CD4-positive, alpha-beta memory T cell (primary cell): ENCODE measurements at places on chromosomes 4 and X. TPM values are rescaled to one million over a fixed set of nuclear protein-coding genes. Genes with fewer than 3 reads are reported as not detected.

DNA sequence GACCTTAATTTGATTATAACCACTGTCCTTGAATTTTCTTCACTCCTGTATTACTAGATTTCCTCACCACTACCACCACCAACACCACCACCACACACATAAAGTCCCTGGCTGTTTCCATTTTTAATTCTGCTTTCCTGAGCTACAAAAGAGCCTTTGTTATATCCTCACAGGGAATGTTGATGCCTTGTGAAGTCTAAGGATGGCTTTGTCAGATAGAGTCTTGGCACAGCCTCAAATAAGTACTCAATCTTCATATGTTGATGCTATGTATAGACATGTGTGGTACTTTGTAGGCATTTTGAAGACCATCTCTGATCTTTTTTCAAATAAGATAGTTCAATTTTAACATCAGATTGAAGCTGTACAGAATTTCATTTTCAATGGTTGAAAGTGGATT, 1016.7 kb upstream of the LCORL start:
- no peak overlapping the region for H3K27ac ChIP-seq
- no peaks in the 10 kb centered on the region for H3K27me3 ChIP-seq
- H3K4me1 ChIP-seq: no peaks in the 10 kb centered on the region
- no peaks in the 10 kb centered on the region for H3K36me3 ChIP-seq
- no peak overlapping the region for H3K4me3 ChIP-seq

- no peaks in the 10 kb centered on the region for H3K36me3 ChIP-seq
- H3K27me3 ChIP-seq: no peaks in the 10 kb centered on the region
- H3K27ac ChIP-seq: no peak overlapping the region
- H3K4me1 ChIP-seq: no peaks in the 10 kb centered on the region
Measured at GRCh38 chr4:22668301-22668700, 24.4 kb upstream of the GBA3 start.

DNA sequence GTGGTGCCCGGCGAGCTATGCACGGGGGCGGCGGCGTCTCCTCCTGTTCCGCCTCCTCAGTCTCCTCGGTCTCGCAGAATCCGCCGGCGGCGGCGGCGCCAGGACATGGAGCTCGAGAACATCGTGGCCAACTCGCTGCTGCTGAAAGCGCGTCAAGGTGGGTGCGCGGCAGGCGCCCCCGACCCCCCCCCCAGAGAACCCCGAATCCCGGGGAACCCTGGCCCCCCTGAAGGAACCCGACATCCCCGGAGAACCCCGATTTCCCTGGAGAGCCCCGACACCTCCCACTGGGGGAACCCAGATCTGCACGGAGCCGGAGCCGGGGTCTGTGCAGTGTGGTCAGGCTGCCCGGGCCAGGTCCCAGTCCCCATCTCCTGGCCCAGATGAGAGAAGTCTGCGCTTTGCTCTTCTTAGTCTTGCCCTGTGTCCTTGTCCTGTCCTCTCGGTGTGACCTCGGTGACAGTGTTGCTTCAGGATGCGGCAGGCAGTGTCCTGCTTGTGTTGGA, 648 bp downstream of the GRK4 start:
- DNase-seq: no peak
- no peaks in the 10 kb centered on the region for H3K36me3 ChIP-seq
- peaks cover 36% of the 10 kb centered on the region for H3K4me1 ChIP-seq
- no peaks in the 10 kb centered on the region for H3K27me3 ChIP-seq
- peak overlapping the region; percentile 83 for H3K27ac ChIP-seq

DNA sequence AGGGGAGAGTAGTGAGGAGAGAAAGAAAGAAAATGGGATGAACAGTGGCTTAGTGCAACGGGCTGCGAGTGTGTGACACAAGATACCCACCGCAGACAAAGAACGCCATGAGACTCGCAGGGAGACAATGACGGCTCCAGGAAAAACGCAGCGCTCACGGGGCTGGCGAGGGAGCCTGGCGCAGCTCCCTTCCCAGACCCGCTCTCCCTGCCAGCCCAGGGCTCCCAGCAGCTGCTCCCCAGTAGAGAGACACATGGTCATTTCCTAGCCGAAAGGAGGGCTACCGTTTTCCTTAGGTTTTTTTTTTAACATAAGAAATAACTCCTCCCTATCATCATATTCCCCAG, 149.5 kb downstream of the MAML3 start:
- DNase-seq: no peak
- no peaks in the 10 kb centered on the region for H3K4me1 ChIP-seq
- H3K36me3 ChIP-seq: no peaks in the 10 kb centered on the region
- no peak overlapping the region for H3K4me3 ChIP-seq
- H3K27ac ChIP-seq: no peak overlapping the region

- no peaks in the 10 kb centered on the region for H3K36me3 ChIP-seq
- DNase-seq: peak; percentile 40
- H3K4me3 ChIP-seq: no peak overlapping the region
- H3K27ac ChIP-seq: no peak overlapping the region
- H3K27me3 ChIP-seq: no peaks in the 10 kb centered on the region
Measured at GRCh38 chrX:154002215-154002719, 17.4 kb downstream of the IRAK1 start.

- no peaks in the 10 kb centered on the region for H3K27me3 ChIP-seq
- no peak for DNase-seq
- H3K4me3 ChIP-seq: no peak overlapping the region
- H3K36me3 ChIP-seq: peaks cover 8% of the 10 kb centered on the region
- H3K4me1 ChIP-seq: no peaks in the 10 kb centered on the region
Measured at GRCh38 chr4:55468724-55469123, 73.0 kb downstream of the TMEM165 start.

DNA sequence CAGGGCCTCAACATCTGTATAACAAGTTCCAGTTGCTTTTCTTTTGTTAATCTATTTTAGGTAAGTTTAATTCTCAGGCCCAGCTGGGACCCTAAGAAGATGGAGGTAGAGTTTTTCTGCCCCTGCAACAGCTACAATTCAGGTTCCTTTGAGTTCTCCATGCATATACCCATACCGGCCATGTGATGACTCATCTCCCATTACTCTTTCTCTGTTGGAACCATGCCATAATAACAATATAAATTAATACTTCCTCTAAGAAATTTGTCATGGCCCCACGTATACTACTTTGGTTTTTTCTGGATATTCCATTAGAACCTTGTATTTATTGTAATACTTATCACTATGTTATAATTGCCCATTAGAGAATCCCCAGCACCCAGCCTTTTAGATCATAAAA, 1.3 kb upstream of the INTU start:
- H3K36me3 ChIP-seq: no peaks in the 10 kb centered on the region
- DNase-seq: no peak
- no peaks in the 10 kb centered on the region for H3K27me3 ChIP-seq
- no peak overlapping the region for H3K27ac ChIP-seq
- peaks cover 7% of the 10 kb centered on the region for H3K4me1 ChIP-seq

DNA sequence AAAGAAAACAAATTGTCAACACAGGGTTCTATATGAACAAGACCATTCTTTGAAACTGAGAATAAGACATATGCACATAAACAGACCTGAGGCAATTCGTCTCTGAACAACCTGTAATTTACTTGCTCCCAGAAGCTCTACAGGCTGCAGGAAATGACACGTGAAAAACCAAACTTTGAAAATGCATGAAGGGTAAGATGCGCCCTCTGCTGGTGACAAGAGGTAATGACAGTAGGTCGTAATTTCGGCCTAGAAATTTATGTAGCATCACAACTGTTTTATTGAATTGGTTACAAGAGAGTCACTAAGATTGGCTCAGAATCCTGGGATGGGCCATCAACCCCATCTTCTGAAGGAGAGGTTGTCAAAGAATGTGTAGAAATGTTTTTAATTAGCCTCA, 276.5 kb downstream of the PPP4R3C start:
- peak; percentile 26 for DNase-seq
- no peaks in the 10 kb centered on the region for H3K27me3 ChIP-seq
- H3K27ac ChIP-seq: no peak overlapping the region
- no peak overlapping the region for H3K4me3 ChIP-seq

DNA sequence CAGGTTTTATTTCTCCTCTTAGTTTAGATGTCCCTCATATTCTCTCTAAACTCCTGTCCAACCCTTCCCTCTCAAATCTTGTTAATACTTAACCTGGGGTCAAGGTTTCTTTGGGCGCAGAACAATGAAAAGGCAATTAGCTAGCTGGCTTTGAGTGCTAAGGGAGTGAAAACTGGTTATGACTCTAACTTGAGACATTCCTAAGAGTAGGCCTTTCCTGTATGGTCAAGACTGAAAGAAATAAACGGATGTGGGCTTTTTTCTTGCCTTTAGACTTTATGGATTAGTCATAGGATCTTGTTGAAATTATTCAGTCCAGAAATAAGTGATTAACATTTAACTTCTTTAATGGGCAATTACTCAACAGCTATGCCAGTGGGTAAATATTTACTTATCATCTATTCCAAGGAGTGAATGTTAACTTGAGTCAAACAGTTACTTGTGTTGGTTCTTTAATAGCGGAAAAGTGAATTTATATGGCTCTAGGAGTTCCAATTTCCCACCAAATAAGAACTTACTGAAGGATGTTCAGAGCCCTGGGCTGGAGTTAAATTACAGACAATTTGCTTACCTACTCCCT, 141.7 kb upstream of the SCML1 start:
- no peaks in the 10 kb centered on the region for H3K4me1 ChIP-seq
- no peak overlapping the region for H3K4me3 ChIP-seq
- no peaks in the 10 kb centered on the region for H3K27me3 ChIP-seq
- no peak overlapping the region for H3K27ac ChIP-seq
- no peaks in the 10 kb centered on the region for H3K36me3 ChIP-seq

- no peaks in the 10 kb centered on the region for H3K4me1 ChIP-seq
- H3K4me3 ChIP-seq: no peak overlapping the region
- H3K27ac ChIP-seq: no peak overlapping the region
- H3K27me3 ChIP-seq: no peaks in the 10 kb centered on the region
Measured at GRCh38 chrX:70079297-70079696, 17.0 kb downstream of the OTUD6A start.

Gene ANOS1
- total RNA-seq: 0.15 TPM

Gene HTN3
- total RNA-seq: not detected

Gene NALF2
- total RNA-seq: not detected

Gene AADAT
- not detected for total RNA-seq

Gene XAGE2
- total RNA-seq: not detected

Gene USP9X
- 76.1 TPM for total RNA-seq
